ENCODE measurements at places on chromosomes 2 and 18.

DNA sequence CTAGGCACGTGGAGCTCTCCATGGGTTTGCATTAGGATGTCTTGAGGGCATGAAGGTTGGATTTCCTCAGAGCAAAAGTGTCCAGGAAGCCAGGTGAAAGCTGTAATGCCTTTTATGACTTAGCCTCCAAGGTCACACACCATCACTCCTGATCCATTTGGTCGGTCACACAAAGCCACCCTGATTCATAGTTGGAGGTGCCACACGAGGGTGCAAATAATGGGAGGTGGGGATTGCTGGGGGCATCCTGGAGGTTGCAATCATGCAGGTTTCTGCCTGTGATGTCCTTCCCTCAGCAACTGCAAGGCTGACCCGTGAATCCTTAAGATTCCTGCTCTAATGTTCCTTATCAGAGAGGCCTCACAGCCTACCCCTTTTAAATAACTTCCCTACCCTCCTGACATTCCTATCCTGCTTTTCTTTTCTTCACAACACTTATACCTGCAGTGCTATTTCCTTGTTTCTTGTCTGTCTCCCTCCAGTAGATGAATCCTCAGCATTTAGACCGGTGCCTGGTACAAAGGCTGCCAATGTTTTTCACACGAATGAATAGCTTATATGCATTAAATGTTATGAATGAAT, 97.1 kb downstream of the LIPG start:
- DNase-seq: no peak

DNA sequence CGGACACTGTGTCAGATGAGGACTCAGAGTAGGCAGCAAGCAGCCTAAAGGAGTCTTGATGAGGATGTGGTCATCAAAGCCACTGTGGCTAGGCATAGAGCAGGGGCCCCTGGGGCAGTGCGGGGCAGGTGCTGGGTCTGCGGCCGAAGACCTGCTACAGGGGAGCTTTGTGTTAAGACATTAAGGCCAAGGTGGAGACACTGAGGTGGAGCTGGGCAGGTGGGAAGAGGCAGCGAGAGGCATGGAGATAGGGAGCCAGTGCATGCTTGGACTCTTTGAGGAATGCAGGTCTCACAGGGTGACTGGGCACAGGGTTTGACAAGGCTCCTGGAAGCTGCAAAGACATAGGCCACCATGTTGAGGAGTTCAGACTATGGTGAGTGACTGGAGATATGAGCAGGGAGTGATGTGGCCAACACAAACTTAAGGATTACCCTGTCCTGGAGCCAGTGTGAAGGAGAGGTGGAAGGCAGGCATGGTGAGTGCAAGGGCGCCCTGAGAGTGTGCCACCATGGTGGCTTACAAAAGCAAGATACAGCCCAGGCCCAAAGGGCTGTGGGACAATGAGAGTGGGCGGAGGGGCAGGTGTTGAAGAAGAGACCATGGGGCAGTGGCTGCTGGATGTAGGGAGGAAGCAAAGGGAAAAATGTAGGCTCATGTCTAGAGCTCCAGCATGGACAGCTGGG, 450.9 kb upstream of the HS6ST1 start:
- DNase-seq: no peak

DNA sequence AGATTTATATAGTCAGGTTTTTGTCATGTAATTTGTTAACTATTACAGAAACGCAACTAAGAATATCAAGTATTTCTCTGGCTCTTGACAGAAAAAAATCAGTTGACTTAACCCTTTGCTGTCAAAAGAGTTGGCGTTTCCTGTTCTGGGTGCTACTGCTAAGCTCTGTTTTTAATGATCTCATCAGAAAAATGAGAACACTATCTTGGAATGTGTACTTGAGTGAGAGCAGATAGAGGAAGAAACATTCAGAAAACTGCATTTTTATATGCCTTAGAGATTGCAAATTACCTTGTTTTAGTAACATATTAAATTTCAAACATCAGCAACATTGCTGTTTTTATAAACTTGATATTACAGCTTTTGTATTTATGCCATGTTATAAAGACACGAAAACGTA, 297.9 kb downstream of the RDH14 start:
- no peak for DNase-seq

GRCh38 chr2:5315041-5315440, 377.1 kb upstream of the SOX11 start:
- DNase-seq: no peak

GRCh38 chr2:156343096-156343939, 10.8 kb upstream of the NR4A2 start:
- DNase-seq: no peak

All from mesothelial cell of epicardium (in vitro differentiated cells).